Endothelial cell (in vitro differentiated cells): ENCODE measurements at places on chromosomes 5 and 9.

DNA sequence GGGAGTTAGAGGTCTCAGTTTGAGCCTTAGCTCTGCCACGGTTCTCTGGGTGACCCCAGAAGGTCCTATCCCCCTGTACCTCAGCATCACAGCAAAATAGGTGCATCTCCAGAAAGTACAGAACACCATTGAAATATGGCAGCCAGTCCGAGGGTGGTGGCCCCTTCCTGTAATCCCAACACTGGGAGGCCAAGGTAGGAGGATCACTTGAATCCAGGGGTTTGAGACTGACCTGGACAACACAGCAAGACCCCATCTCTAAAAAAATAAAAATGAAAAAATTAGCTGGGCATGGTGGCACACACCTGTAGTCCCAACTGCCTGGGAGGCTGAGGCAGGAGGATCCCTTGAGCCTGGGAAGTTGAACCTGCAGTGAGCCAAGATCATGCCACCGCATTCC, 7.0 kb upstream of the CRB2 start:
- no peak for DNase-seq

DNA sequence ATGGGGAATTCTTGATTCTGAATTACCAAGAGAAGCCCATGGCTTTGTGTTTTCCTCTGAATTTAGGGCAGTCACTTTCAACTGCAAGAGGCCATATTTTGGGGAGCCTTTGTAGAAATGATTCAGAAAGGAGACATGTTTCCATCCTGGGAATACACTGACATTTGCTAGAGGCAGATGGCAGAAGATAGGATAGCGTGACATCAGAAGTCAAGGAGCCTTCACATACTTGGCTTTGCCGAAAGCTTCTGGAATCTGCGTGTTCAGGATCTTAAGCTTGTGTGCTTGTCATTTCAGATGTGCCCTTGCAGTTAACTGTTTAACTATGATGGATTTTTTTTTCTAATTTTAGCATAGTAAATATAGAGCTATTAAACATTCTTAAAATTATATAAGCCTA, 296.2 kb downstream of the ARHGEF28 start:
- DNase-seq: no peak

- DNase-seq: no peak
Observed at GRCh38 chr9:109506097-109506712, 8.1 kb upstream of the PTPN3 start.

DNA sequence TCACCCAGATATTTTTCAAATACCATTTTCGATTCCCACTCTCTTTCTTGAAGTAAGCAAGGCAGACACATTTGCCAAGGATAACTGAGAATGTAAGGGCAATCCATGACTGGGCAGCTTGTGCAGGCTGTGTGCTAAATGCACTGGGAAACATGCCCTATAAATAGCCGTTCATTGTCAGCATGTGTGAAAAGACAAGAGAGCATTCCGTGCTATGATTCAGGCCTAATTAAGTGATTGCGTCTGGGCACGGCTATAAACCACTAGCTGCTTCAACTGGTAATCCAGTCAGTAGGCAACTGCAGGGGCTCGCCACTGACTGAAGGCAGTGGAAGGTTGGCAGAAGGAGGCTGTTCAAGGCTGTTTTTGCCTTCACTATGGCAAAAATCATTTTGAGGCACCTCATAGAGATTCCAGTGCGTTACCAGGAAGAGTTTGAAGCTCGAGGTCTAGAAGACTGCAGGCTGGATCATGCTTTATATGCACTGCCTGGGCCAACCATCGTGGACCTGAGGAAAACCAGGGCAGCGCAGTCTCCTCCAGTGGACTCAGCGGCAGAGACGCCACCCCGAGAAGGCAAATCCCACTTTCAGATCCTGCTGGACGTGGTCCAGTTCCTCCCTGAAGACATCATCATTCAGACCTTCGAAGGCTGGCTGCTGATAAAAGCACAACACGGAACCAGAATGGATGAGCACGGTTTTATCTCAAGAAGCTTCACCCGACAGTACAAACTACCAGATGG, at the start of gene HSPB3:
TSS of gene HSPB3 (plus strand) at position 287 of the 745 bp plus-strand sequence. CDS start at position 378, 91 bp downstream.
- no peak for DNase-seq

- DNase-seq: no peak
Observed at GRCh38 chr9:96430377-96430776, 12.2 kb upstream of the ZNF367 start.

DNA sequence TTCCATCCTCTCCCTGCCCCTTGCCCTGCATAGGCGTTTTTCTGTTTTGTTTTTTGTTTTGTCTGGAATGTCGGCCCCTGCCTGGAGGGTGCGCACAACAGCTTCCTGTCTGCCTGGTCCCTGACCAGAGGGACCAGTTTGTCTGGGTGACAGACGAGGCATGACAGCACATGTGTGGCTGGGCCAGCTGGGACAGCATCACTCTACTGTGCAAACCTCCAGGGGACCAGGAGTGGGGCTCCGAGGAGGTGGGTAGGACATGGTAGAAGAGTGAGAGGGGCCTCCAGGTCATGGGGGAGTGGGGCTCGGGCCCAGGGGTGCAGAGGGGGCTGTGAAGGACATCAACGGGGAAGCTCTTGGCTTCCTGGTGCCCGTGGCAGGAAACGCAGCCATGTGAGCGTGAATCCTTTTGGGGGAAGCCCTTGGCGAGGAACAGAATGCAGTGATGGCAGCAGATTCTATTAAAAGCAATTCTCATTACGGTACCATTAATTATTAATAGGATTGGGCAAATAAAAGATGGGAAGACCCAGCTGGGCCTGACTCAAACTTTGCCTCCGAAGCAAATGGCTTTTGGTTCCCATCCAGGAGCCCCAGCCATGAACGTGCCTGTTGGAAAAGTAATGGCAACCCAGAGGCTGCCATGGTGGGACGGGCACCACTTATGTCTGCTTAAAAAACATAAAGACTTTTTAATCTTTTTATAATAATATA, 184.4 kb upstream of the IER5L start:
- no peak for DNase-seq

DNA sequence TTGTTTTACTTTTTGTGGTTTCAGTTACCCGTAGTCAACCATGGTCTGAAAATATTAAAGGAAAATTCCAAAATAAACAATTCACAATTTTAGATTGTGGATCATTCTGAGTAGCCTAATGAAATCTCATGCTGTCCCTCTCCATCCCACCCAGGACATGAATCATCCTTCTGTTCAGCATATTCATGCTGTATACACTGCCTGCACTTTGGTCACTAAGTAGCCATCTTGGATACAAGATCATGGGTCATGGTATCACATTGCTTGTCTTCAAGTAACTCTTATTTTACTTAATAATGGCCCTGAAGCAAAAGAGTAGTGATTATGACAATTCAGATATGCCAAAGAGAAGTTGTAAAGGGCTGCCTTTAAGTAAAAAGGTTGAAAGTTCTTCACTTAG, 536.5 kb upstream of the ACO1 start:
- DNase-seq: no peak
